ENCODE measurements at places on chromosomes 1 and 21.
A peak's percentile ranks its signal among the peaks of the same experiment; 100 is the strongest.

DNA sequence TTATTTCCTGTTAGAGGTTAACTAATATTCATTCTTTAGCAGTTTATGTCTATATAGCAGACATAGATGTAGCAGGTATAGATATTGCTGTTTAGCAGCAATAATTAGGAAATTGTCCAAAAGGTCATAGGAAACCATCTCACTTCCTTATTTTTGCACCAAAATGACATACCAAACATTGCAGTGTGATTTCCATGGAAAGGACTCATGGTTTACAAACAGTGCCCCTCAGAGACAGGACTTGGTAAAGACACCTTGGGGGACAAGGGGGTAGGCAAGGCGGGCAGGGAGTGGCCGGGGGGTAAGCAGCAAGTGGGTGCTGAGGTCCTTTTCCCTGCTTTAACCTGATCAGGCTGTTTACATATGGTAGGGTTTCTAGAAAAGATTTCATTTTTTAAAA is 30.5 kb downstream of the BATF3 start:
- DNase-seq, result no peak

- DNase-seq, result no peak
Observed at GRCh38 chr1:241799416-241799815, 48.6 kb upstream of the EXO1 start.

DNA sequence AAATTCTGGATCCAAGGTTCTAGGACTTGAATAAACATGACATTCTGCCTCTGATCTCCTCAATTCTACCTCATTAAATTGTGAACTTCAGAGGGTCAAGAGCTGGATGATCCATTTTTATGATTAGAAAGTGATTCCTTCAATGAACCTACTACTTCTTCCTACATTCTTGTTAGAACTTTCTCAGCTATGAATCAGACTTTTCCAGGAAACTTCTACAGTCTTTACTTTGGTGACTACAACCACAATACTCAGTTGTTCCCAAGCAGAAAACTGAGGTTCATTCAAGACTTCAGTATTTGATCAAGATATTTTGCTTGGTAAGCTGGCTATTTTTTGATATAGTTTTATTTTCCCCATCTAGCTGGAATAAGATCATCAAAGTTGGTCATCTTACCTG is 51.4 kb downstream of the CDC7 start:
- no peak for DNase-seq

DNA sequence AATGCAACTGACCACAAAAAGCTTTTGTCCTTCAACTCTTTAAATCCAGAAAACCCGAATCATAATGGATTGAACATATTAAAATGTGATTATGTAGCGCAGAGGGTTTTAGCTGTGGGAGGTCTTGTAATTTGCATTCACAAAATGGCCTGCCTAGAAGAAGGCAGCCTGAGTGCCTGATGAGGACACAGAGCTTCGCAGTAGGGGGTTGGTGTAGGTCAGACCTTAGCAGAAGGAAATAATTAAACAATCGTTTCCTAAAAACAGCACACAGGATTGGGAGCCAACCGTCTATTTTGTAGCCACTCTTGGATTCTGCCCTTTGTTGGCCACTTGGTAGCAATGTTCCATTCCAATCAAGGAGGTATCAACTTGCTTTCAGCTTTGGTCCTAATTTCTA is 195.7 kb upstream of the KIAA0040 start:
- no peak for DNase-seq

DNA sequence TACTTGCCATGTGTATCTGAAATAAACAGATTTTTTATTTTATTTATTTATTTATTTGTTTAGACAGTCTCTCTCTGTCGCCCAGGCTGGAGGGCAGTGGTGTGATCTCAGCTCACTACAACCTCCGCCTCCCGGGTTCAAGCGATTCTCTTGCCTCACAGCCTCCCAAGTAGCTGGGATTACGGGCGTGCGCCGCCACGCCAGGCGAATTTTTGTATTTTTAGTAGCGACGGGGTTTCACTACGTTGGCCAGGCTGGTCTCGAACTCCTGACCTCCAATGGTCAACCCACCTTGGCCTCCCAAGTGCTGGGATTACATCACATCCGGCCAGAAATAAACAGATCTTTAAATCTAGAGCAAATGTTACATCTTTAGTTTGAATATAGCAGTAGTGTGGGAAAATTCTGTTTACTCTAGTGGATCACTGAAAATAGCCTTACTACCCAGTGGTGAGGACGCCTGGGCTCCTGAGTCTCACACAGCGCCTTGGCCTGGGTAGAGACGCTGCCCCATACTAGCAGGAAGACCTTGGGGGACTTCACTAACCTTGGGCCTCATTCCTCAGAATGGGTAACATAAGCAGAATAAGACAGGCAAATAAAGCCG is 709 bp downstream of the GART start:
- DNase-seq, result no peak

GRCh38 chr1:28195780-28196179 is 19.3 kb upstream of the PTAFR start:
- DNase-seq, result peak; percentile 15

DNA sequence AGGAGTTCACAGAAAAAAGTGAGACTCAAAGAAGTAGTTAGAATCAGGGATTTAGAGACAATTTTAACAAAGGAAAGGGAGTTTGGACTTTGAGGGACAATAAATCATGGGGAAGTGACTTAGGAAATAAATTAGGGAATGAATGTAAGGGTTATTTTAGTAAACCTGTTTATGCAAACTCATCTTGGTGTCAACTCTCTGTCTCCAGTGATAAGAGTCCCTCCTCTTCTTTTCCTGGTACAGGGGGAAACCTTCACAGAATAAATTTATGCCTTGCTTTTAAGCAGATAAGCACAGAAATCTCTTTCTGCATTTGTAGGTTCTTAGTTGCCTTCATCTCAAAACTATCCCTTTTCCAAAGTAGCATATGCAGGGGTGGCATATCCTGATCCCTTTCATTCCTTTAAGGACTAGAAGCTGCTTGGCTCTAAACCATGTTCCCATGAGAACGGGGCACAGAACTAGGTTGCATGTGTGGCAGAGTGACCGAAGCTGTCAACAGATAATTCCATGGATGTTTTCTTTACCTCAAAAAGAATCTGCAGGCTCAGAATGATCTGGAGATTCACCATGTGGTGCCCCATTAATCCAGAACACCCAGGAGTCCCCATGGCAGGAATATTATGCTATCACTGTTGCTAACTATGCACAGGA is 155.4 kb downstream of the ZNF648 start:
- no peak for DNase-seq

DNA sequence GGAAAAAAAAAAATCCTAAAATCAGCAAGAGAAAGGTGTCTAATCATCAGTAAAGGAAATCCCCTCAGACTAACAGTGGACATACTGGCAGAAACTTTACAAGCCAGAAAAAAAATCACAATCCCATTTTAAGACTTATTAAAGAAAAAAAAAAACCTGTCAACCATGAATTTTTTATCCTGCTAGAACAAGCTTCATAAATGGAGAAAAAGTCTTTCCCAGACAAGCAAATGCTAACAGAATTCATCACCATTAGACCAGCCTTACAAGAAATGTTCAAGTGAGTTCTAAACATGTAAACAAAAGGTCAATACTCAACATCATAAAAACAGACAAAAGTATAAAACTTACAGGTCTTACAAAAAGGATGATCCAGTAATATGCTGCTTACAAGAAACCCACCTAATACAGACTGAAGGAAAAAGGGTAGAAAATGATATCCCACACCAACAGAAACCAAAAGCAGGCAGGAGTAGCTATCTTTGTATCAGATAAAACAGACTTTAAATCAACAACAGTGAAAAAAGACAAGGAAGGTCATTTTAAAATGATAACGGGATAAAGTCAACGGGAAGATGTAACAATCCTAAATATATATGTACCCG is 129.6 kb downstream of the EVI5 start:
- DNase-seq, result no peak

GRCh38 chr1:8423269-8423691 is 105.4 kb downstream of the SLC45A1 start:
- DNase-seq, result no peak

- DNase-seq, result no peak
Observed at GRCh38 chr1:113259988-113260387, 130.3 kb upstream of the MAGI3 start.

- DNase-seq, result no peak
Observed at GRCh38 chr1:228754646-228755268, 19.5 kb downstream of the RHOU start.

DNA sequence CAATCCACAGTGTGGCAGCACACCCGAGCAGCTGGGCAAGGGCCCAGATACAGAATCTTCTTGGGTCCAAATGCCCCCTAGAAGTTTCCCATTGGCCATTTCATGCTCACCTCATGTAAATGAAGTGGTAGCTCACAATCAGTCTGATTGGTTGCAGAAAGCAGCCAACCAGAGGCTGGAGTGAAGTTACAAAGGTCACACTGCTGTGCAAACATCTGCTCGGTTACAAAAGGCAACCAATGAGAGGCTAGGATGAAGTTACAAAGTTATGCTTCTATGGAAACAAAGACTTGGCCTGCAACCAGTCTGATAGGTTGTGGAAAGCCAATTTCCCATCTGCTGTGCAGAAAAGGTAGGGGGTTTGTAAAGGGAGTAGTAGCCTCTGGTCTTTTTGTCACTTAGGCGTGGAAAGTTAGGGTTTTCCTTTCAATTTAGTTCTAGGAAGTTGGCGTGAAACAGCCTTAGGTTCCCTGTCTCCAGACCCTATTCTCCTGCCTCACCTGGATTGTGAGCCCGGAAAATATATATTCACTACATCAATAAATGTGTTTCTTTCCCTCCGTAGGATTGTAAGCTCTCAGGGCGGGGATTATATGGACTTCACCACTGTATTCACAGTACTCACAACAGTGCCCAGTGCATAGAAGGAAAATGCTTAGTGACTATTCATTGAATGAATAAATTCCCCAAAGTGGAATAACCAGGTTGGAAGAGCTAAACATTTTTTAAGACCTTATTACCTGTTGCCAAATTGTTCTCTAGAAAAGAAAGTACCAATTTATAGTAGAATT is 91.9 kb downstream of the URB2 start:
- no peak for DNase-seq

- no peak for DNase-seq
Observed at GRCh38 chr1:103107741-103108375, 464 bp downstream of the COL11A1 start.

DNA sequence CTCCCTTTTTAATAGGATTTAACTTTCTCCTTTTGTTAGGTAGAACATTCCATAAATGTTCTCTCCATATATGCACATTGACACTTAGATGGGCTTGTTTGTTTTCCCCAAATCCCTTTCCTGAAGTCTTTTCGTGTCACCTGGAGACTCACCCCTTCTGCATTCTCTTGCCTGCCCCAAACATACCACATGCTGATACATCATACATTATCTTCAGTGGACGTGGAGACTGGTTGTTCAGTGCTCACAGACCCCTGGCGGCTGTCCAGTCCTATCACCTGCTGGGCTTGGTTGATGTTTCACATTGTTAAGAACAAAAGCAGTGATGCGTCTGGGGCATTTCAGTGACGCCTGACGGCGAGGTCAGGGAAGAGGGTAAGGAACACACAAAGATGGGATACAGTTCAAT is 22.2 kb downstream of the FMOD start:
- DNase-seq, result peak; percentile 63

DNA sequence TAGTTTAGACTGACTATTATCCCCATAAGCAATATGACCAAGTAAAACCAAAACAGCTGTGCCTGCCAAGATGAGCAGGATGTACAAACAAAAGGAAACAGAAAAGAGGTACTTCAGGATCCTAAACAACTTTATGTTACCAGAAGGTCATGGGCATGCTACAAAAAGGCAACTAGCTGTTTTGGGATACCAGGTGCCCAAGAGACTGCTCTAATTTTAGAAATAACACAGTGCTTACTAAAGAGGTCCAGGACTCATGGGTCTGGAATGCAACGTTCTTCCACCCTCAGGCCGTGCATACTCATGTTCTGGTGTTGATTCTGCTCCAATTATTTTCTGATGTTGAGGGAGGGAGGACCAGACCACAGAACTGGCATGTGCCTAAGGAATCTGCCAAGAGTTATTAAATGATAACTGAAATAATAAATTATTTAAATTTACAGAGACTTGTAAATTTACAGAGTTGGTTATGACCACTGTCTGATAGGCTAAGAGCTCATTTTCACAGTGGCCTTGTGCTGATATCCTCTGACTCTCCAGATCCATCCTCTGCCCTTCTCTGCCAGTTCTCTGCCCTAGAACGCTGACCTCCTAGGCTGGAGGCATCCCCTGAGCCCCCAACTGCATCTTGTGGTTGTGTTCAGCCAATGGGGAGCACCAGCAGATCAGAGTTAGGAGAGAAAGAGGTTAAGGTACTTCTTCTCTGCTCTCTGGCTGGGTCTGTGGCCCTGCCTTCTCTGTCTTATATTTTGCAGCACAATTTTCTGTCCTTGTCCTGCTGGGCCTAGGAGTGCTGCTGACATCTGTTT is 37.7 kb upstream of the BCL10 start:
- DNase-seq, result peak; percentile 71

DNA sequence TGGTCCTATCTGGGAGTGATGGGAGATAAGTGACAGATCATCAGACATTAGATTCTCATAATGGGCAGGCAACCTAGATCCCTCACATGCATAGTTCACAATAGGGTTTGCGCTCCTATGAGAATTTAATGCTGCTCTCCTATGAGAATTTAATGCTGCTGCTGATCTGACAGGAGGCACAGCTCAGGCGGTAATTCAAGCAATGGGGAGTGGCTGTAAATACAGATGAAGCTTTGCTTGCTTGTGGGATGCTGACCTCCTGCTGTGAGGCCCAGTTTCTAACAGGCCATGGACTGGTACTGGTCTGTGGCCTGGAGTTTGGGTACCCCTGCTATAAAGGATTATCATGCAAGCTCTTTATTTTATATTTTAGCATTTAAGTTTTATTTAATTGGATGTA is 72.0 kb downstream of the ZMYM4 start:
- no peak for DNase-seq

- no peak for DNase-seq
Observed at GRCh38 chr21:28522014-28522799, 470.5 kb downstream of the LTN1 start.

DNA sequence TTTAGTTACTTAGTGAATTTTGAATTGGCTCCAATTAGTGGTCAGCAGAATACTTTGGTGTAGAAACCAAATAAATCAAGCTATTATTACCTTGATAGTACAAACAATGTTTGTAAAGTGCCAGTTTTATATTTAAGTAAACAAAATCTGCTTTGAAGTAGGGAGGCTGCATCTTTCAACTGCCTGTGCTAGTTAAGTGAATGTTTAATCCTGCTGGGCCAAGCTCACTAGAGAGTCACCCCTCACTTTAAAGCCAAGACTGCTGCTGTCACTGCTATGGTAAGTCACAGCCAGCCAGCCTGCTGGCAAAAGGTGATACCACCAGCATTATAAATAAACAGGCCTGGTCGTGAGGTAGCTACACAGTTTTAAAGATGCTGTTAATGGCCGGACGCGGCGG is 10.3 kb upstream of the CFAP126 start:
- no peak for DNase-seq

GRCh38 chr1:9792156-9793042 is 31.4 kb downstream of the CLSTN1 start:
- DNase-seq, result no peak

Data from RCC 7860 (cell line).